ENCODE measurements at places on chromosomes 4 and X. TPM values are rescaled to one million over a fixed set of nuclear protein-coding genes. Genes with fewer than 3 reads are reported as not detected.

GRCh38 chrX:11967986-11968869 lies 170.0 kb upstream of the FRMPD4 start:
- H3K4me1 ChIP-seq: peaks cover 19% of the 10 kb centered on the region
- H3K27me3 ChIP-seq: no peaks in the 10 kb centered on the region
- DNase-seq: peak; percentile 77
- peak overlapping the region; percentile 57 for H3K27ac ChIP-seq
- no peaks in the 10 kb centered on the region for H3K36me3 ChIP-seq

- H3K36me3 ChIP-seq: no peaks in the 10 kb centered on the region
- H3K27me3 ChIP-seq: no peaks in the 10 kb centered on the region
- DNase-seq: no peak
- H3K27ac ChIP-seq: no peak overlapping the region
Observed at GRCh38 chr4:114807357-114807756, 208.8 kb downstream of the UGT8 start.

DNA sequence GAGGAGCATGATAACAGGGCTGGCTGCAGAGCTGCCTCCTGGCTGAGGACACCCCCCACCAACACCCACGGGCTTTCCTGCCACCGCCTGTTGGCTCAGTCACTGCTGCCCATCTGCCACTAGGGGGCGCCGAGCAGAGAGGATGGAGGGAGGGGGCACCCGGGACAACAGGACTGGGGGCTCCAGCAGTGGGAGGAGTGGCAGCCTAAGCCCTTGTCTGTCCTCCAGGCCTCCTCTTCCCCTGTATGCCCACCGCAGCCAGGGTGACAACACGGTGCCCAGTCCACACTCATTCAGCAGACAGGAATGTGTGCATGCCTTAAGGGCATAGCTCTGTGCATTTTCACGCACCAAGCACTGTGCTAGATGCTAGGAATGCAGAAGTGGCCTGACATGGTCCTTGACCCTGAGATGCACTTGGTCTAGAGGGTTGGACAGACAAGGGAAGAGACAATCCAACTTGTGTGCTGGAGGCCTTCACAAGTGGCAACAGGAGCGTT lies 149.9 kb downstream of the AMMECR1 start:
- no peak overlapping the region for H3K4me3 ChIP-seq
- no peaks in the 10 kb centered on the region for H3K27me3 ChIP-seq
- no peaks in the 10 kb centered on the region for H3K4me1 ChIP-seq
- no peak for DNase-seq
- H3K36me3 ChIP-seq: no peaks in the 10 kb centered on the region

DNA sequence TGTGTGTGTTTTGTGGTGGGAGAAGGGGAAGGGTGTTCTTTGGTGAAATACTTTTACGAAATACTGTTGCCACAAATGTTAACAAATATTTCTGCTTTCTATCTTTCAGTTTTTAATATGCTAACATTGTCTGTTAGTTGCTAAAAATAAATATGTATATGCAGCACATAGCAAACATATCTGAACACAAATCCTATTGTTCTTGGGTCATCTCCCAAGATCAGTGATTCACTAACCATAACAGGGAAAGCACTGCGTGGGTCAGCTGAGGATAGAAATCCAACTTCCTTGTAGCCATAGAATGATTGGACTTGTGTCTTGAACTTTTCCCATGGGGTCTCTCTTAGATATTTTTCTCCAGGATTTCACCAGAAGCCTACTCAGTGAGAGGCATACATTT lies 250.3 kb upstream of the FAM47A start:
- no peak overlapping the region for H3K4me3 ChIP-seq
- H3K27ac ChIP-seq: no peak overlapping the region
- H3K27me3 ChIP-seq: no peaks in the 10 kb centered on the region
- H3K4me1 ChIP-seq: no peaks in the 10 kb centered on the region
- DNase-seq: no peak

Gene CHRDL1
- not detected for total RNA-seq

DNA sequence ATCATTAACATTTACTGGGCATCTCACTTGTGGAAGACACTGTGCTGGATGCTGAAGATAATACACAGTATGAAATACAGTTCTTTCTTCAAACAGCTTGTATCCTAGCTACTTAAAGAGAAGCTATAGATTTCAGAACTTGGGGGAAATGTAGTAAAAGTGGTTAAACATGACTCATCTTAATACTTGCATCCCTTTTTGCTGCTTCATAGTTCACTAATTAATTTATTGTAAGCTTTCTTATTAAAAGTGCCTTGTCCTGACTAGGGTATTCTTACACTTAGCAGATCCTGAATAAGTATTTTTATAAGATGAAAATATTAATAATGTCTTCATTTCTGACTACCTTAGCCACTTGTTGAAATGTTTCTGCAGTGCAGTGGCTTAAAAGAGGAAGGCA lies 132.8 kb upstream of the STIM2 start:
- H3K4me3 ChIP-seq: no peak overlapping the region
- H3K27me3 ChIP-seq: no peaks in the 10 kb centered on the region
- peaks cover 18% of the 10 kb centered on the region for H3K4me1 ChIP-seq
- H3K36me3 ChIP-seq: no peaks in the 10 kb centered on the region
- no peak overlapping the region for H3K27ac ChIP-seq

DNA sequence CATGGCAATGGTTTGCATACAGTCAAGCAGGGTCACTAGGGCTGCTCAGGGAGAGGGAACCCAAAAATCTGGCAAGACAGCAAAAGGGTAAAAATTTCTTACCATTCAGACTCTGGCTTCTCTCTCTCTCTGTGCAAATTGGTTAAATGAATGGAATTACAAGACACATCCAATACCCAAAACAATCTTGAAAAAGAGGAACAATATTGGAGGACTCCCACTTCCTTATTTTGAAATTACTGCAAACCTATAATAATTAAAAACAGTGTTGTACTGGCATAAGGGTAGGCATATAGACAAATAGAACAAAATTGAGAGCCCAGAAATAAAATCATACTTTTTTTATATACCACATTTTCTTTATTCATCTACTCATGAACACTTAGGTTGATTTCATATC lies 24.1 kb downstream of the ETDA start:
- no peaks in the 10 kb centered on the region for H3K36me3 ChIP-seq
- no peaks in the 10 kb centered on the region for H3K4me1 ChIP-seq
- H3K27ac ChIP-seq: no peak overlapping the region
- H3K27me3 ChIP-seq: no peaks in the 10 kb centered on the region

DNA sequence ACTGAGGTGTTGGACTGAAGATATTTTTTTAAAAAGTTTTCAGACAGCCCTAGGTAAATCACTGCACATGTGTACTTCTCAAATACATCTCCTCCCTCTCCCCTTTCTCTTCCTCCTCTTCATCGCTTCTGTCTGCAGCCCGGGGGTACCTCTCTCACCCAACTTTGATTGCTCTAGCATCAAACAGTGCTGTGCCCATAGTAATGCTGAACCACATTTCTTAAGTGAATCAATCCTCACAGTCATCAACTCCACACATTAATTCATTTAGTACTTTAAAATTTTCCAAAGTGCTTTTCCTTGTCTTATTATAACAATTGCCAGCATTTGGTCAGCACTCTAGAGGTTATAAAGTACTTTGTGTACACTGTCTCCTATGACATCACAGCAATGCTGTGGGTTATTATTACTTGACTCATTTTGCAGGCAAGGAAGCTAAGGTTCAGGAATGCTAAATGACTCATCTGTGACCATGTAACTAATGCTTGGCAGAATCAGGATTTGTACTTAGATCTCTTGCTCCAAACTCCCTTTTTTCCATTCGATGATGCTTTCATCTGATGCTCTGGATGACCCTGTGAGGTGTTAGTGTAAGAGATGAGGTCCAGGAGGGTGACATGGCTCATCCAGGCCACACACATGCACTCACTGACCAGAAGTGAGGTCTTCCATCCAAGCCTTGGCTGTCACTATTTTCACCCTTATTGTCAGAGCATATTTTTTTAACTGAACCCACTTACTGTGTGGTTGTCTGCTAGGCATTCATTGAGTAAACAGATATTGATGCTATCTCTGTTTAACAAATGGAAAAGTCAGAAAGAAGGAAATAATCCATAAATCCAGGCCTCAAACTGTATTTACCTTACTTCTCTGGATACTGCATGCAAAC lies 58.8 kb downstream of the RHOH start:
- no peaks in the 10 kb centered on the region for H3K27me3 ChIP-seq
- H3K4me1 ChIP-seq: peaks cover 28% of the 10 kb centered on the region
- H3K4me3 ChIP-seq: no peak overlapping the region
- no peaks in the 10 kb centered on the region for H3K36me3 ChIP-seq
- peak; percentile 16 for DNase-seq

Gene OGT
- total RNA-seq: 190 TPM

- H3K27me3 ChIP-seq: no peaks in the 10 kb centered on the region
- no peak overlapping the region for H3K27ac ChIP-seq
Observed at GRCh38 chr4:2352171-2352570, 66.3 kb downstream of the ZFYVE28 start.

- H3K4me3 ChIP-seq: no peak overlapping the region
- H3K27me3 ChIP-seq: no peaks in the 10 kb centered on the region
- DNase-seq: no peak
Observed at GRCh38 chrX:110403441-110404238, 45.0 kb downstream of the RTL9 start.

Gene BRS3
- total RNA-seq: not detected

DNA sequence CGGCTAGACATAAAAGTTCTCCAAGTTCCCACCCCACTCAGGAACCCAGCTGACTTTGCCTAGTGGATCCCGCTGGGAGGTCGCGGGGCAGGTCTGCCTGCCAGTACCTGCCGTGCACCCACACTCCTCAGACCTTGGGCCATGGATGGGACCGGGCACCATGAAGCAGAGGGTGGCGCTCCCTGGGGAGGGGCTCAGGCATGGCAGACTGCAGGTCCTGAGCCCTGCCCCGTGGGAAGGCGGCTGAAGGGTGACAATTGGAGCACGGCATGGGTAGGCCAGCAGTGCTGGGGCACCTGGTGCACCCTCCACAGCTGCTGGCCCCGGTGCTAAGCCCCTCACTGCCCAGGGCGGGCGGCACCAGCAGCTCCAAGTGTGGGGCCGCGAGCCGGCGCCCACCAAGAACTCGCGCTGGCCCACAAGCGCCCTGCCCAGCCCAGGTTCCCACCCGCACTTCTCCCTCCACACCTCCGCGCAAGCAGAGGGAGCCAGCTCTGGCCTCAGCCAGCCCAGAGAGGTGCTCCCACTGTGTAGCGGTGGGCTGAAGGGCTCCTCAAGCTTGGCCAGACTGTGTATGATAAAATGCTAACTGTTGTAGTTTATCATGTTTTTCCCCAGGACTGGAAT lies 63.1 kb downstream of the UGT2A2 start:
- no peaks in the 10 kb centered on the region for H3K27me3 ChIP-seq
- DNase-seq: no peak
- H3K4me1 ChIP-seq: no peaks in the 10 kb centered on the region
- no peaks in the 10 kb centered on the region for H3K36me3 ChIP-seq

- no peaks in the 10 kb centered on the region for H3K4me1 ChIP-seq
- DNase-seq: no peak
- no peak overlapping the region for H3K4me3 ChIP-seq
- no peak overlapping the region for H3K27ac ChIP-seq
Observed at GRCh38 chr4:120857312-120857711, 65.2 kb downstream of the PRDM5 start.

DNA sequence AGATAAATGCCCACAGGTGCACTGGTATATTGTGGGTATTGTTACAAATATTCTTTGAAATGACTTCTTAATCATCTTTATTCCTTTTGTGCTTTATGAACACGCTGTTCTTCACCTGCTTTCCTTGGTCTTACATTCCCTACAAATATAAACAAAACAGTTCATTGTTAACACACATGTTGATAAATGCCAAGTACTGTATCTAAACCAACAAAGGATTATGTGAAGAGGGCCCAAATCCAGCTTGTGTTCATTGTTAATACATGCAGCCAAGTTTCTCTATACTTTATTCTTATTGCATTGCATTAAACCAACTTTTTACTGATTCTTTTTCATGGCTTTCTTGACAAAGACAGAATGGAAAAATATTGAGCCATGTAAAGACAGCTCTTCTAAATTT lies 42.8 kb downstream of the AREG start:
- no peak overlapping the region for H3K4me3 ChIP-seq
- H3K4me1 ChIP-seq: peaks cover 9% of the 10 kb centered on the region
- DNase-seq: no peak

DNA sequence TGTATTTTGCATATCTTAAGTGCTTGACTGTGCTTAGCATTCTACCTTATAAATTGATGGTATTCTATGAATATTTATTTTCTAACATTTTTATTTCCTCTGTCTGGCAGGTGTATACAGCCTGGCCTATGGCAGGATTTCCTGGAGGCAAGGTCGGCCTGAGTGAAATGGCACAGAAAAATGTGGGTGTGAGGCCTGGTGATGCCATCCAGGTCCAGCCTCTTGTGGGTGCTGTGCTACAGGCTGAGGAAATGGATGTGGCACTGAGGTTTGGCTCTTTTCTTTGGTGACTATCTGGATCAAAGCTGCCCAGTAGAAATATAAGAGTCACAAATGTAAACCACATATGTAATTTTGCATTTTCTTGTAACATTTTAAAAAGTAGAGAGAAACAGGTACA lies 6.5 kb upstream of the NUDT6 start:
- no peaks in the 10 kb centered on the region for H3K27me3 ChIP-seq
- no peak overlapping the region for H3K27ac ChIP-seq
- no peaks in the 10 kb centered on the region for H3K36me3 ChIP-seq
- no peaks in the 10 kb centered on the region for H3K4me1 ChIP-seq
- no peak for DNase-seq

- no peaks in the 10 kb centered on the region for H3K36me3 ChIP-seq
- H3K4me3 ChIP-seq: no peak overlapping the region
- no peaks in the 10 kb centered on the region for H3K4me1 ChIP-seq
- no peak overlapping the region for H3K27ac ChIP-seq
- no peak for DNase-seq
Observed at GRCh38 chrX:49934148-49934547, 11.8 kb downstream of the CLCN5 start.

Gene CDKL2
- total RNA-seq: 1.9 TPM

Gene UGT2B15
- 0.32 TPM for total RNA-seq

Gene UGT2B10
- total RNA-seq: 0.37 TPM

DNA sequence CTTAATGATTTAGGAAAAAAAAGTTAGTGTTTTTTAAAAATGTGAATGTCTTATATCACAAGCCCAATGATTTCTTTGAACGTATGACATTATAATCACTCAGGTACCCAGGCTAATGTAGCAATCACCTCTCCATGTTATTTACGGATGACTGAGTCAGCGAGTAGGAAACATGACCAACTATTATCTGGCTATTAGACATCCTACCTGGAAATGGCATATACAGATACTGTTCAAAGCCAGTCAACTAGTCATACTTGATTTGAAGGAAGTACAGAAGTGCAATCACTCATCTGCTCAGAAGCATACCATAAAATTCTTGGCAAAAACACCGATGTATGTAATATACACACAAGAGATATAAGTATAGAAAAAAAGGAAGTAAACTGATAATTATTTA lies 732.5 kb downstream of the ARAP2 start:
- no peak overlapping the region for H3K27ac ChIP-seq
- no peaks in the 10 kb centered on the region for H3K36me3 ChIP-seq
- no peaks in the 10 kb centered on the region for H3K4me1 ChIP-seq
- DNase-seq: no peak

Gene CXXC4
- 2.9 TPM for total RNA-seq
